Ascending aorta (tissue), 2 donors: ENCODE measurements at places on chromosomes 5 and 9. TPM values are rescaled to one million over a fixed set of nuclear protein-coding genes. Genes with fewer than 3 reads are reported as not detected.

ARSI gene
- total RNA-seq: not detected

CSF2 gene
- total RNA-seq: not detected

DNA sequence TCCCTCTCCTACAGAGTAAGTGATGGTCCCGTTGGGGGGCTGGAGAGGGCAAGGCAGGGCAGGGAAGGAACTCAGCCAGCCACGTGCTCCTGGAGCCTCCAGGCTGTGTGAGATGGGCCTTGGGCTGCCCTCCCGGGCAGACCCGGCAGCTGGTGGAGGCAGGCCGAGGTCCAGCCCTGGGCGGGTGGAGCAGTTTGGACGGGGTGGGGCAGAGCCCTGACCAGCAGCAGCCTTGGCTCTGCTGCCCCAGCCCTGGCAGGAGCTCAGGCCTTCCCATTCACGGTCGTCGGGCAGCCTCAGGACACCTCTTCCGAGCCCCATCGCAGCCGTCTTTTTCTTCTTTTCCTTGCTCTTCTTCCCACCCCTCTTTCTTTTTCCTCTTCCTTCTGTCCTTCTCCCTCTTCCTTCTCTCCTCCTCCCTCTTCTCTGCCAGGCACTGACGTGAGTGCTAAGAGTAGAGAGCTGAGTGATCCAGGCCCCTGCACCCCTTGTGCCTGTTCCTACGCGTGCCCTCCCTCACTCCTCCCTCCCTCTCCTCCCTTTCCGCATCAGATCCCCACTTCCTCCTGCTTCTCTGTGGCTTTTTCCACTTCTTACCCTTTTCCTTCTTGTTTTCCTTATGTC is 42.8 kb downstream of the AMBP start:
- no peak for DNase-seq

- DNase-seq: no peak
These were observed 297.9 kb downstream of the EFNA5 start for GRCh38 chr5:107372723-107373450.

- DNase-seq: no peak
These were observed 20.9 kb downstream of the CXXC5 start for GRCh38 chr5:139668924-139669661.

DNA sequence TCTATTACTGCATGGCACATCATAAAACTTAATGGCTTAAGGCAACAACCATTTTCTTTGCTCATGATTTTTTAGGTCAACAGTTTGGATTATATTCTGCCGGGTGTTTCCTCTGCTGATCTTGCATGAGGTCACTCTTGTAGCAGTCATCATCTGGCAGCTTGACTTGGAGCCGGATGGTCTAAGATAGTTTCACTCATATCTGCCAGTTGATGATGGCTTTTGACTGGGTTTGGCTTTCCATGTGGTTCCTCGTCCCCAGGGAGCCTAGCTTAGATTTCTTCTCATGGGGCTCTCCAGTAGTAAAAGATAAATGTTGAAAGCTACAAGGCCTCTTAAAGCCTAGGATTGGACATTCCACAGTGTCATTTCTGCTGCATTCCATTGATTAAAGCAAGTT is 27.4 kb downstream of the LNPEP start:
- peak; percentile 75 for DNase-seq
